ENCODE measurements at places on chromosomes 6 and 20.
A peak's percentile ranks its signal among the peaks of the same experiment; 100 is the strongest.

DNA sequence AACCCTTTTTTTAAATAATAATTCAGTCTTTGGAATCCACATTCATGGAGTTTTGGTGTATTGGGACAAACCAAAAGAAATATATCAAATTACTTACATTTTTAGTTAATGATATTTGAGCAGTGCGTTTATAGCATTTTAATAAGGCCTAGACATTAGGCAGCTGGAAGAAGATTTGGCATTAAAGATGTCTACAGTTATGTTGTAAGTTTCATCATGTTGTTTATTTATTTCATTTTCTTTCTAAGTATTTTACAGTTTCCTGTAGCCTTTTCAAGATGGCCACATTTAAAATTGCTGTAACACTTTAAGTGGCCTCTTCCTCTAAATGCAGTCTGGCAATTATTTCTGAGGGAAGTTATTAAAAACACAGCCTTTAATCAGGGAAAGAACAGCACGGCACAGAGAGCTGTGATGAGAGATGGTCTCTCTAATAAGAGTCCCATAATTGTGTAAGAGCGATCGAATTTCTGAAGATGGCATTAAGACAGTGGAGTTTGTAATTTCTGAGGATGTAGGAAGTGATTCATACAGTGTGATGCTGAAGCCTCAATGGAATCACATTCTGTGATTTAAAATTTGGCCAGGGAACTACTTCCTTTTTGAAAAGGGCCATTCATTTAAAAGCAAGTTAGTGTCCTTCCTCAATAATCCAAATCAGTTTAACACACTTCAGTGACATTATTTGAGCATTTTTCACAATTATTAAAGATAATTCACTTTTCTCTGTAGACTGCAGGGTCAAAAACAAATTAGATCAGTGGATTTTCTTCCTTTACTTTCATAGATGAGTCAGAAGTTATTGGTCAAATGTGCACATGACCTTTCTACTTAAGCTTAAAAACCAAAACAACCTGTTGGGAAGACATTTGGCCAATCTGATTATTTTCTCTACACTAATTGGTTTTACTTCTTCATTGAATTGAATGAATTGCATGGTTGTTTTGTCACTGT is 52.4 kb upstream of the EDN3 start:
- DNase-seq: no peak

- no peak for DNase-seq
Observed at GRCh38 chr6:46949632-46950280, 28.0 kb upstream of the ADGRF5 start.

GRCh38 chr6:48550603-48551002 is 439.6 kb upstream of the PTCHD4 start:
- DNase-seq: no peak

DNA sequence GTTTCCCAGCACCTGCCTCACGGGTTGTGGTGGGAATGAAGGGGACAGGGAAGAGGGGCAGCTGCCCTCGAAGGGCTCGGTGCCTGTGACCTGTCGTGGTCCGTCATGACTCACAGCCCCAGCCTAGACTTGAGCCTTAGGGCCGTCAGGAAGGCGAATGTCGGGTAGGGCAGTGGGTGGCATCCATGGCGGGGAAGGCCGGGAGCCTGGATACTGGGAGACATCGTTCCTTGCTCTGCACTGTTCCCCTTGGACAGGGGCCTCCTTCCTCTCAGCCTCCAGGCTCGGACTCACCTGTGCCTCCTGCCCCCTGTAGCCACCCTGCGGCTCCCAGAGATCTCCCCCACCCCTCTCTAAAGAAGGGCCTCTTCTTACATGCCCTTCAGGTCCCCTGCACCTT is 52.2 kb upstream of the APCDD1L start:
- DNase-seq: no peak

- peak; percentile 17 for DNase-seq
Observed at GRCh38 chr6:30102414-30102969, 10.4 kb downstream of the TRIM31 start.

GRCh38 chr6:89009624-89010059 is 46.2 kb upstream of the RNGTT start:
- no peak for DNase-seq

DNA sequence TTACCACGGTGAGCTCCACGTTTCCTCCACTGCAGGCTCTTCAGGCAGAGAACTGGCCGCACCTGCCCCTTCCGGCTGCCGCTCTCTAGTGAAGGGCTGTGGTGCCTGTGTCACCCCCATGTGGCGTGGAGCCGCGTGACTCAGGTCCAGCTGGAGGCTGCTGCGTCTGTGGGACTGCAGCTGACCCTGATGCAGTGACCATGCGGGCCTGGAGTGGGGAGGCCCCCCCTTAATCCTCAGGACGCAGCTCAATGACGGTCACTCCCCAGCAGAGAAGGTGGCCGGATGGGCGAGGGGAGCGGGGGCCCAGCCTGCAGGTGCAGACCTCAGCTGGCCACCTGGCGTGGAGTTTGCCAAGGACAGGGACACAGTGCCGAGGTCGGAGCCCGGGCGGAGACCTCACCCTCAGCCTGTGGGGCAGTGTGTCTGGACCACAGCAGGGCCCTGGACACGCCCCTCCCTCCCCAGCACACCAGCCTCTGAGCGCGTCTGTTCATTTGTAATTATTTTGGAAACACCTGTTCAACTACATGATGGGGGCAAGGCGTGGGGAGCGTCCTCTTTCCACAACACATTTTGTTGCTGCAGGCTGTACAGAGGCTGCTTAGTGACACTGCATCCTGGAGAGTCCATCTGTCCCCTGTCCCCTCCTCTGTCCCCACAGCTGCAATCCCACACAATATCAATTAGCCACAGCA is 10.7 kb downstream of the BHLHE23 start:
- DNase-seq: no peak

GRCh38 chr6:36824253-36824652 is 15.0 kb downstream of the CPNE5 start:
- DNase-seq: no peak

GRCh38 chr20:13325033-13325432 is 104.0 kb downstream of the ISM1 start:
- DNase-seq: no peak

DNA sequence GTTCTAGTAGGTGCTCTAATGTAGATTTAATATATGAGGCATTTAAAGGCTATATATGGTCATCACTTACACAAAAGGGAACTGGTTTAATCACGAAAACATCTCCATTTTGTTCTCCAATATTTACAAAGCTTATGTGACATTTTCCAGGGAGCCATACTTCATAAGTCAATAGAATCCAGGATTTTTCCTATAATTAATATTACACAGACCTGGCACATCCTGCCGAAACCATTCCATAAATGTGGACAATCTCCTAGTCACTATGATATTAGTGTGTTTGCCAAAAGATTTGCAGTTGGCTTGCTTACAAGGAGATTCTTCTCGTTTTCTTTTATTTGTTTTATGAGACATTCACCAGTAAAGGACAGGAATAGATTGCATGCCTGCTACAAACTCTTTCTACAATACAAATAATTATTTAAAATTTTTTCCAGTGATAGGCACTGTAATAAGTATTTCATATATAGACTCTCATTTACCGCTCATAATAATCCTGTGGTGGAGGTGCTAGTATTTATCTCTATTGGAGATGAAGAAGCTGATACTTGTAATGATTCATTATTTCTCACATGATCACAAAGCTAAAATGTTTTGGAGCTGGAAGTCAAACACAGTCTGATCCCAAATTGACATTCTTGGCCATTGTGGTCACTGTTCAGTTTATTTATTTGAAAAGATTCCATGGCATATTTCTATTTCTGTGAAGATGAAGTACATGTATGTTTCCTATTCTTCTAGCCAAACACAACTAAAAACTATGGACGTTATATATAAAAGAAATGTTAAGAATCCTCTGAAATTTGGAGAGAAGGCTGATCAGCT is 597.0 kb downstream of the HTR1B start:
- DNase-seq: no peak

GRCh38 chr6:155270561-155271091 is 6.8 kb downstream of the CLDN20 start:
- DNase-seq: no peak

- DNase-seq: no peak
Observed at GRCh38 chr6:116017546-116018295, 43.0 kb downstream of the FRK start.

DNA sequence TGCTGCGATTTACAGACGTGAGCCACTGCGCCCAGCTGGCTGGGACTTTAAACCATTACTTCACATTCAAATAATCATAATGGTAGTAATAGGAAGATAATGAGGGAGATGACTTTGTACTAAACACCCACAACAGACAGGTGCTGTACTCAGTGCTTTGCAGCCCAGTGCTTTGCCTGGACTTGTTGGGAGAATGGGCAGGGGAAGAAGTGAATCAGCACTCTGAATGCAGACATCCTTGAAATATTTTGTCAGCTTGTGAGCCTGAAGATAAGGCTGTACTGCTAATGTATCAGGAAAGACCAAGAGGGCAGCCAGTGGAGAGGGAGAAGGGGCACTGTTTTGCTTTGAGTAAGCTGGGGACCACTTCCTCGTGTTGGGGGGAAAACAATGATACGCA is 17.4 kb downstream of the NKX2-2 start:
- DNase-seq: peak; percentile 55

DNA sequence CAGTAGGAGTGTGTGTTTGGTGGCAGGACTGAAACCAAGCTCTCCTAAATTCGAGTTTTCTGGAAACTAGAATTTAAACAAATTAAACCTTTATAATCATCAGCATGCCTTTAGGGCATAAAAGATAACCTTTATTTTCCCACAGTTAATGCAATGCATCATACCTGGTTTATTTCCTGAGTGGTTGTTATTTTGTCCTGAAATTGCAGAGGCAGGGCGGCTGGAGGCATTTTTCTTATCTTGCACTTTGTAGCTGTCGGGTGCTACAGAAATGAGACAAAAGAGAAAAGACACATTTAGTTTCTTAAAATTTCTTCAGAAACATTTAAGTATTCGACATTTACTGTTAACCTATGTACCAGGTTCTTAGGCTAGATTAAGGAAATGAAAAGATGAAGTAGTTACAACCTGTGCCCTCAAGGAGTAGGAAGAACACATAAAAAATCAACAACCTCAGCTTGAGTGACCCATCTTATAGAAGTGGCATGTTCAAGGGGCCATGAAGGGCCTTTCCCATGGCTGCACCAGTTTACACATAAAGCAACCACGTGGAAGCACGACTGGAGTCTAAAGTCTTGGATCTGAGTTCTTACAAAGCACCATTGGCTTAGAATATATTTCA is 128.6 kb downstream of the MAP7 start:
- no peak for DNase-seq

DNA sequence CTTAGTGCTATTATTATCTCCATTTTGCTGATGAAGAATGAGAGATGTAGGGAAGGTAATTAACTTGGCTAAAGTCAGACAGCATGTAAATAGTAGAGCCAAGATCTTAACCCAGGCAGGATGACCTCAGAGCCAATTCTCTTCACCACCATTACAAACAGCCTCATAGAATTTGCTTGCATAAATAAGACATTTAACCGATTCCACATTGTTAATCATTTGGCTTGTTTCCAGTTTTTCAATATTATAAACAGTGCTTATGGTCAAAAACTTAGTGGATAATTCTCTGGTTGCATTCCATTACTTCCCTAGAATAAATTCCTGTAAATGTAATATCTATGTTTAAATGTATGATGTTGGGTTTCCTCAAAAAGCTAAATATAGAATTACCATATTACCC is 19.1 kb upstream of the PRDM1 start:
- DNase-seq: no peak

- DNase-seq: peak; percentile 85
Observed at GRCh38 chr20:62961310-62961783, 8.8 kb downstream of the SLC17A9 start.

DNA sequence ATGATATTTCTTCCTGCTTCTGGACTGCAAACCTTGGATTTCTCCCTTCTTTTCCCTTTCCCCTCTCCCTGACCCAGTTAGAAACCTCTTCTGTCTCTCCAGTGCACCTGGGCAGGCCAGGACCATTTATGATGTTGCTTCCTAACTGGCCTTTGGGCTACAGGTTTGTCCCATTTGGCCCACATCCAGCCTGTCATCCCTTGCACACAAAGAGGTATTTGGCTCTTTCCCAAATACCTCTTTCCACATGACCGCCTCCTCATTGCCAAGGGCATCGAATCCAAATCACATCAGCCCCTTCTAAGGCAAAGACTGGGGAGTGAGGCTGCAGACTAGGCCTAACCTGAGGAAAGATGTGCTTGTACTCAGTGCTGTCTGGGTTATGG is 13.6 kb downstream of the FGD2 start:
- peak; percentile 64 for DNase-seq

DNA sequence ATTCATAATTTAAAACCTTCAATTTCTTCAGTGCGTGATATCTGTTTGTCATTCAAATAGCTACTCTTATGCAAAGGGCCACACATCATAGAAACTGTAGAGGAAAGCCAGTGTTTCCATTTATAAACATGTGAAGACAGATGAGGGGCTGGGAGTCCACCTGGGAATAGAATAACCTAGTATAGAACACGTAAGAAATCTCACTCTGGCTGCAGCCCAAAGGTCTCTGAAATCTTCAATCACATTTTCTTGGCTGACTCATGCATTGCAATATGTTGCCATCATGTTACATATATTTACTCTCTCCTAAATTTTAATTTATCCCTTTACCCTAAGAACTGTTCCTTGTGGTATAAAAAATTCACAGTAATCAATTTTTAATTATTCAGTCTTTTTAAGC is 123.2 kb downstream of the ELOVL4 start:
- DNase-seq: peak; percentile 13

GRCh38 chr6:134593442-134593841 is 275.5 kb upstream of the SGK1 start:
- DNase-seq: no peak

DNA sequence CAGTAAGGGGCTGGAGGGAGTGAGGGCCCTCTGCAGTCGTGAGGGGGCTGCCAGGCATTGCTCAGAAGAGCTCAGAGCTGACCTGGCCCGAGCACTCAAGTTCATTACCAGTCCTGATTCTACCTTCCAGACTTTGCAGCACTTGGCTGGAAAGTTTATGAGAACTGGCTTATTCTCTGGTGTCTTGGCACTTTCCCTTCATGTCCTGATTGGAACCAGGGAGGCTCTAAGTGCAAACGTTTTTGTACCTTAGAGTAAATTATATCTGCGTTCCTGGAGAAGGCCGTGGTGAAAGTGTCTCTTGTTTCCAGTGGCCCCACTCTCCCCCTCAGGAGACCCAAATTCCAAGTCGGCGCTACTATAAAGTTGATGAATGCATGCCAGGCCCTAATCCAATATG is 402.3 kb downstream of the CDC5L start:
- DNase-seq: no peak

DNA sequence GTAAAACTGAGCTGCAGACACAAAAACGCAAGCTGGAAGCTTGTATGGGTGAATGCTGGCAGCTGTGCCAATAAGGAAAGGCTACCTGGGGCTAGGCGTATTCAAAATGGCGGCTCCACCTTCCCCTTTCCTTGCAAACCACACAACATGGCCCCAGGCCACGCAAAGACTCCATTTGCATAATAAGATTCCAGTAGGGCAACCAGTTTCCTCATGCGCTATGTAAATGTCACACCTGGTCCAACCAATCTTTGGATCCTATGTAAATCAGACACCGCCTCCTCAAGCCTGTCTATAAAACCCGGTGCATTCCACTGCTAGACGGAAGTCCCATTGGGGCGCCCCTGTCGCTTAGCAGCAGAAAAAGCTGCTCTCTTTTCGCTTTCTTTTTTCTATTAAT is 505.9 kb upstream of the BTBD3 start:
- DNase-seq: no peak
